ENCODE measurements at places on chromosomes 2 and 18.

GRCh38 chr2:12412898-12413305 is 303.8 kb upstream of the TRIB2 start:
- no peak for DNase-seq

GRCh38 chr2:24552836-24553235 is 61.8 kb downstream of the NCOA1 start:
- DNase-seq, result no peak

GRCh38 chr2:144886862-144887261 is 366.9 kb upstream of the ZEB2 start:
- no peak for DNase-seq

DNA sequence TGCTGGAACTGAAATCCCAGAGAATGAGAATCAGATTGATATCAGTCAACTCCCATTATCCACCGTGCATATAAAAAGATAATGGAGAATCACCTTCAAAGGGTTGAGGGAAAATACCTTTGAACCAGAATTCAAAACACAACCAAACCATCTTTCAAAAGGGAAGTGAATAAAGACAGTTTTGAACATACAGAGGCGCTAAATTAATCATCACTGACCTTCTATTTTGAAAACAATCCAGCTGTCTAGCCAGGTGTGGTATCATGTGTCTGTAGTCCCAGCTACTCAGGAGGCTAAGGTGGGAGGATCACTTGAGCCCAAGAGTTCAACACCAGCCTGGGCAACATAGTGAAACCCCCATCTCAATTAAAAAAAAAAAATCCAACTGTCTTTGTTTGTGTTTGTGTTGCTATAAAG is 63.6 kb downstream of the TRABD2A start:
- no peak for DNase-seq

- DNase-seq, result no peak
These were observed 19.5 kb downstream of the ANKRD30B start for GRCh38 chr18:14767474-14767873.

- no peak for DNase-seq
These were observed 33.4 kb upstream of the CLASP1 start for GRCh38 chr2:121682396-121683298.

GRCh38 chr18:36287653-36288052 is 9.9 kb upstream of the FHOD3 start:
- no peak for DNase-seq

DNA sequence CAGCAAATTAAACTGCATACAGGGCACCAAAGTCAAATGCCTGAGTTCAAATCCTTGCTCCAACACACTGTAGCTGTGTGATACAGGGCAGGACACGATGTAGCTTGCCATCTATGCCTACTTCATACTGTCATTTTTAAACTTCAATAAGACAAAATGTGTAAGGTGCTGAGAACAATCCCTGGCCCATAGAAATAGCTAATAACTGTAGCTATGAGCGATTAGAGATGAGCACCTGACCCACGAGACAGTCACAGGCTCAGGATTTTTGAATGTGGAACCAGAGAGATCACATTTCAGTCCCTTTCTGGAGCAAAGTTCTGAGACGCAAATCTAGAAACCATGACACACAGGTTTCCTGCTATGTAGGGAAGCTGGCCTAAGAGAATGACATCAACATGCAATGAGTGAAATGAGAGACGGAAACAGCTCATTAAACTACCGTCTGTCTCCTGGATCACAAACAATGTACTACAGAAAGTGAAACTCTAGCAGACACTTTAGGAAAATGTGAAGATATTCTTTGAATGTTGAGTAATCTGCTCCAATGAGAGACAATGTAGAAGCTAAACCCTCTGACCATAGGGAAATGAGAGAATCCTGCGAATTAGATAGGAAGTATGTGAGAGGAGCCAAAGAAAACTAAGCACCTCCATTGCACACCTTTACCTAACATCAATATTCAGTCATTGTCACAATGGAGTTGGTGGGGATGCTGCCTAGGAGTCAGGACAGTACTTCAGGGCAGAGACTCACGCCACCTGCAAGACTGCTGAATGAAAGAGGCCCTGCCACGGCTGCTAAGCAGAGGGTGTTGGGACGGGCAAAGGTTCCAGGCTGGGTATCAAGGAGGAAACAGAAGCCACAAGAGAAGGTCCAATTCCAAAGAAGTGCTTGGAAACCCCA is 25.5 kb downstream of the B4GALT6 start:
- DNase-seq, result no peak

DNA sequence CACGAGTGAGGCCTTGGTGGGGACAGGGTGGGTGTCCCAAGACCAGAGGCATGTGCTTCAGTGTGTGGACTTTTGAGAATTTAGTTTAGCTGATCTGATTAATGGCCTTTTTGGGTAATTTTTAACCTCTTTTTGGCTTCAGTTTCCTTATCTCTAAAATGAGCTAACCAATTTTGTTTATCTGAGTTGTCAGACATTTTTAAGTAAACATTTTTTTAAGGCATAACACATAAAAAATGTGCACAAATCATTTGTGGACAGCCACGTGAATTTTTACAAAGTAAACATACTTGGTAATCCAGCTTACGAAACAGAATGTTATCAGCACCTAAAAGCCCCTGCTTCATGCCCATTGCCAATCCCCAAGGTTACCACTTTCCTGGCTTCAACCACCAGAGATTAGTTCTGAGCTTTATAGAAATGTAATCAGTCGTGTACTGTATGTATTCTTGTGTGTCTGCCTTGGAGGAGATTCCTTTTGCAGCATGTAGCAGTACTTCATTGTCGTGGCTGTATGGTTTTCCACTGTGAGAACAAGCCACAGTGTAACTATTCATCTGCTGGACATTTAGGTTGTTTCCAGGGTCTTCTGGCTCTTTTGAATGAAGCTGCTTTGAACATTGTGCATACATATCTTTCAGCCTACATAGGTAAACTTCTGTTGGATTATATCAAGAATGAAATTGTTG is 8.4 kb upstream of the INO80C start:
- no peak for DNase-seq

- DNase-seq, result no peak
These were observed 45.6 kb downstream of the LCLAT1 start for GRCh38 chr2:30492619-30493018.

DNA sequence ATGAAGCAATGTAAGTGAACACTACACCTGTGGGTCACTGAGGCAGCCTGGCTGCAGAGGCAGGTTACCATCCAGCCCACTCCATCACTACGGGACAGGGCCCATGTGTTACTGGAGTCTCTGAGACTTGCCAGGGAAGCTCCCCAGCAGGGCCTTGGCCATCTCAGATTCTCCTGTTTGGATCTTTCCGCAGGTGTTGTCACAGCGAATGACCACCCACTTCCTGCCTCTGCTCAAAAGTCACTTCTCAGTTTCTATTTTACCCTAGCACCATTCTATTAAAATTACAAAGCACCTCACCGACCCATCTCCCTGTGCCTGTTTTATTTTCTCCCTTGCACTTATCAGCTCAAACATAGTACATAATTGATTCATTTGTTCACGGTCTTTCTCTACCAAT is 34.5 kb upstream of the L3MBTL4 start:
- no peak for DNase-seq

GRCh38 chr18:24561369-24561965 is 101.0 kb downstream of the HRH4 start:
- no peak for DNase-seq

DNA sequence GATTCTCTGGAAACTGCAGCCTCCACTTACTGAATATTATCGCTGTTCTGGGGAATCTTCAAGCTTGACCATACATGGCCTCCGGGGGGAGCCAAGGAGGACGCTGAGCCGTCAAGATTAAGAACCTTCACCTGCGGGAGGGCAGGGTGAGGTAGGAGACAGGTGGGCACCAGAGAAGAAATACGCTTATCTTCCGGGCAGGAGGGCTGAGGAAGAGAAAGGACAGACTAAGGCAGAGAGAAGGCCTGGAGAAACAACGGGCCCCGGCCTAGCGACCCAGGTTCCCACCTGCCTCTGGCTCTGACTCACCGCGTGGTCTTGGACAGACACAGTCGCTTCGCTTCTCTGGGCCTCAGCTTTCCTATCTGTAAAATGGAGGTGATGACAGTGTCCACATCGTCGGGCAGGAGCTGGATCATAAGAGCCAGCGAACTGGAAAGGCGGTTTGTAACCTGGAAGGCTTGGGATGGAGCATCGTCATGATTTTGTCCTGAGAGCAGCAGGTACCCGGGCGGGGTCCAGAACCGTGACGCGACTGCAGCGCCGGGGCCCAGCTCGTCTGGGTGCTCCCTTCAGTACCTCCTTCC is 659 bp downstream of the ZNF142 start:
- no peak for DNase-seq

GRCh38 chr2:228938629-228939028 is 332.5 kb downstream of the PID1 start:
- no peak for DNase-seq

GRCh38 chr2:112084689-112085374 is 29.8 kb downstream of the TMEM87B start:
- no peak for DNase-seq

GRCh38 chr18:21745231-21745630 is 4.6 kb downstream of the MIB1 start:
- DNase-seq, result no peak

DNA sequence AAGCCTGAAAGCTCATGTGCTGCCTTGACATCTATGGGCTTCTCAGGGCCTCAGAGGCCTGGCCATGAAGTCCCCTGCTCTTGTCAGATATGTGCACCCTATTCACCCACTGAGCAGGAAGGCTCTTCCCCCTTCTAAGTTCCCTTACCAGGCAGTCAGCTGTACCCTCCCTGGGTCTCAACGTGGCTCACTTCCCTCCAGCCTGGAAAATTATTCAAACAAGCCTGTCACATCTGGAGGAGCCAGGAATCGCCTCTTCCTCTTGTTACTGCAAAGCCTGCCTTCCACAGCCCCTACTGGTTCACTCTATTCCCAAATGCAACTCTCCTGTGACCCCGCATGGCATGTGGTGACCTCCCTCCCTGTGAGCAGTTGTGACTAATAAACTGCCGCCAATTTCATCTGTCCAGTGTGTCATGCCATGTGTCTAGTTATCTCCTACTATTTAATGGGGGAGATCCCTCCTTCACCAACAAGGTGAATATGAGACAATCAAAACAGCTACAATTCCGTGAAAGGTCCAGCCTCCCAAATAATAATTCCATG is 8.4 kb upstream of the SERPINB8 start:
- DNase-seq, result no peak

GRCh38 chr18:52237551-52237950 is 102.4 kb upstream of the DCC start:
- DNase-seq, result no peak

GRCh38 chr18:24876266-24876665 is 415.8 kb downstream of the HRH4 start:
- DNase-seq, result no peak

DNA sequence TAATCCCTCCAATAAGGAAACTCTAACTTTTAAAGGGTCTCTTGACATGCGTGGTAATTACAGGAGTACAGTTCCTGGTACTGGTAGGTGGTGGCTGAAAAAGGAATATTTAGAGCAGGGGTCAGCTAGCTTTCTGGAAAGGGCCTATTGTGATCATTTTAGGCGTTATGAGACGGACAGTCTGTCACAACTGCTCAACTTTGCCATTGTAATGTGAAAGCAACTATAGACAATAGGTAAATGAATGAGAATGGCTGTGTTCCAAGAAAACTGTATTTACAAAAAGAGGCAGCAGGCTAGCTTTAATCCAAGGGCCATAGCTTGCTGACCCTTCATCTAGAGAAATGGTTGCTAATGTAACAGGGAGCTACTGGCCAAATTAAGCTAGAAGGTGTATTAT is 177.7 kb upstream of the LRRTM1 start:
- no peak for DNase-seq

GRCh38 chr2:48065096-48065495 is 158.8 kb upstream of the FBXO11 start:
- no peak for DNase-seq

DNA sequence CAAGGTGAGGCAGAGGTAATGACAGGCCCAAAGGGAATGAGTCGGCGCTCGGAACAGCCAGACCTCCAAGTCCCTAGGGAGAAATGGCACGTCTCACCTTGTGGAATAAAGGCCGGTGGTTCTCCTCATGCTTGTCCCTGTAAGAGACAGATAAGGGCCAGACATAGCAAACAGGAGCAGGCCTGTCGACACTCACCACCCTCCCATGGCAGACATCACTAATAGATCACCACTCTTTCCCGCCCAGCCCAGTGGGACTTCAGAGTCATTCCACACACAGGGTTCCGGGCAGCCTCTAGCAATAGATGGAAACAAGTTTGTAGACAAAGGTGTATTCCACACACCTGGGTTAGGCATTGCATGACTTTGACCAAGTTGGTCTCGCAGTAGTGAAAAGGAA is 6.3 kb downstream of the DNPEP start:
- DNase-seq, result no peak

DNA sequence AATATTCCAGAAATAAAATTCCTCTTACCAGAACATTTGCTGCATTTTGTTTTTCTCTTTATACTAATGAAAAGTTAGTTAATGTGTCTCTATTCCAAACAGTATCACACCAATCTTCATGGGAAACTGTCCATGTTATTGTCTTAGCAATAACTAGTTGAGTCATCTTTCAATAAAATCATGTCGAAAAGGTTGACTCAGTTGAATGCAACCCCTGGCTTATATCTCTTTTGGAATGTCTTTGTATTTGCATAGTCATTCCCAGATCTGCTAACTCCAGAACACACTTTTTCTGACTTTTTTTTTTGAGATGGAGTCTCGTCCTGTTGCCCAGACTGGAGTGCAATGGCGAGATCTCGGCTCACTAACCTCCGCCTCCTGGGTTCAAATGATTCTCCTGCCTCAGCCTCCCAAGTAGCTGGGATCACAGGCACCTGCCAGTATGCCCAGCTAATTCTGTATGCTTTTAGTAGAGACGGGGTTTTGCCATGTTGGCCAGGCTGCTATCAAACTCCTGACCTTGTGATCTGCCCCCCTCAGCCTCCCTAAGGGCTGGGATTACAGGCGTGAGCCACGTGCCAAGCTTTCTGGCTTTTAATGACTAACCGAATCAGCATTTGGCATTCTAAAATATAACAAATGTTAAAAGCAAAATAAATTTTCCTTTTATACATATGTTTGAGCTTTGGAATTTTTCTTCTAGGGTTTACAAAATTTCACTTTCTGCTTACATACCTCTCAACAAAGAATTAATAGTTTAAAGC is 133.2 kb upstream of the GULP1 start:
- no peak for DNase-seq

DNA sequence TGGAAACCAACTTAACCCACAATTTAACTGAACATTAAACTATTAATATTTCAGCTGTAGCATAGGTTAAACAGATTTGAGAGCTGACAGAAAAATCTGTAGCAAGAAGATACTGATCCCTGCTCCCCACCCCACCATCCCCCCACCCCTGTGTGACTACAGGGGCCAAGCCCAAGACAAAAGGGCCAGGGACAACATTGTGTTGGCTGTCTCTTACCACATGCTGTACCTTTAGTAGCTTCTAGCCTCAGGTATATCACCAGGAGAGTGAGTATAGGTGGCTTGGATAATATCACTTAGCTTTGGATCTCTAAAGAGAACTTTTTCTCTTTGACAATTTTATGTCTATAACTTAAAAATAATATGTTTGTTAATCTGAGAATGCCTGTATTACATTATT is 140.7 kb downstream of the AGPS start:
- no peak for DNase-seq
